ENCODE measurements at places on chromosomes 2 and 18.

DNA sequence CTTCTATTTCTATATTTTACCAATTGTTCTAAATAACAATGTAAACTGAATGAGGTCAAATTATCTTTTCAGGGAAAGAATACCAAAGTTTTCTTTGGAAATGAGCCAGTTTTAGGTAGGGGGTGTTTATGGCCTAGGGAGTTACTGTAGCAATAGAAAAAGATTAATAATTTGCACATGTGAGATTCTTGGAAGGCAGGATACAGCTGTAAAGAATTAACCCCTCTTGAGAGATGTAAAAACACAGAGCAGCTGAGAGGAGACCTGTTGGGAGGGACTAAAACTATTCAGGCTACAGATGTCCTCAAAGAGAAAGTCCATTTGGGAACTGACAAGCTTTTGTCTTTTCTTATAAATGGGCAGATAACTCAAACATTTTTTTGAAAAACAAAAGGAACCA is 182.2 kb downstream of the FIGN start:
- no peak for DNase-seq

DNA sequence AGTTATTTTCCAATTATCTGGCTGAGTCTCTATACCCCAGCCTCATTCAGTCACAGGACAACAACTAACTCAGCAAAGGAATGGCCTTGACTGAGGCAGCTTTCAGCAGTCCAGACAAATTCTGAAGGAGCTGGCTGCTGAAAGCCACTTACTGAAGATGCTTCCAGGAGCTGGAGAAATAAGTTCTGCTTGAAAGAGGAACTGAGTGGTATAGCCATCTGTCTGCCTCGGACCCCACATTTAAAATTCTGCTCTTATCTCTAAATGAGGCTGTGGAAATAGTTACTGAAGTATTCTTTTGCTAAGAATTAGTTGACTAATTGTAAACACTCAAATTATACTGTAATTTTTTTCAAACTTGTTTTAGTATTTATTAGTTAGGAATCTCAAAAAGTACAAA is 9.1 kb upstream of the GPD2 start:
- no peak for DNase-seq

DNA sequence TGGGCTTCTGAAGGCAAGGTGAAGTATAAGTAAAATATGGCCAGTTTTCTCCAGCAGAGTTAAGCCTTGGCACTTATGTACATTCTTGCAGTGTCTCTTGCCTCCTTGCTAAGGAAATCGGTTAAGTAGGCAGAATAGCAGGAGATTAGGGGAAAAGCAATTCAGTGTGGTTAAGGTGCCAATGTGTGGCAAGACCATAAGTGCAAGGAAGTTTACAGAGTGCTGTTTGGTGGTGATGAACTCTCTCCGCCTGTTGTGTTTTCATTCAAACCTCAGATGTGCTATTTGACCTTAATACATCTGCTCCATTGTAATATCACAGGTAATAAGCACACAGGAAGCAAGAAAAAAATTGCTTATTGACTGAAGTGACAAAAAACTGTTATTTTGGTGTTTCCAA is 156.1 kb downstream of the MGAT5 start:
- no peak for DNase-seq

DNA sequence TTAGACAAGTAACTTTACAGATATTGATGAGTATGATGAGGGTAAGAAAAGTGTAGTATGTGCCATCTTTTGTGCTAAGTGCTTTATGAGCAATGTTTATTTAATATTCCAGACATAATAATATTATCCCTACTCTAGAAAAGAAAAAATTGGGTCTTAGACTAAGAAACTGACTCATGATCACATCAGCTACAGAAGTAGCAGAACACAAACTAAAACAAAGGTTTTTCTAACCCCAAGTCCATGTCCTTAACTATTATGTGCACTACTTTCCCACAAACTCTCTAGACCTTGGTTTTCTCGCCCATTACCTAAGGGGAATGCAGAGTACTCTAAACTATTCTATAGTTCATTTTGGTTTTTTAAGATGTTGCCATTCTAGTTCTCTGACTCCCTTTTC is 64.5 kb downstream of the BAZ2B start:
- no peak for DNase-seq

DNA sequence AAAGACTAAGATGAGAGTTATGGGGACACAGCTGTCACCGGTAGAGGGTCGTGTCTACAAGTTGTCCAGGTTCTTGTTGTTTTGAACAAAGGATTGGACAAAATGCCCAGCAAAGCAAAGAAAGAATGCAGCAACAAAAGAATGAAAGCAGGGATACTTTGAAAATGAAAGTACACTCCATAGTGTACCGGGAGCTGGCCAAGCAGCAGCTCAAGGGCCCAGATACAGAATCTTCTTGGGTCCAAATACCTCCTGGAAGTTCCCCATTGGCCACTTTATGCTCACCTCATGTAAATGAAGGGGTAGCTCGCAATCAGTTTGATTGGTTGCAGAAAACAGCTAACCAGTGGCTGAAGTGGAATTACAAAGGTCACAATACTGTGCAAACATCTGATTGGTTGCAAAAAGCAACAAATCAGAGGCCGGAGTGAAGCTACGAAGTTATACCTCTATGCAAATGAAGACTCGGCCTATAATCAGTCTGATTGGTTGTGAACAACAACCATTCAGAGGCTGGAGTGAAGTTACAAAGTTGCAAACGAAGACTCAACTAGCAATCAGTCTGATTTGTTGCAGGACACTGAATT is 474.9 kb upstream of the TMEFF2 start:
- DNase-seq = no peak

DNA sequence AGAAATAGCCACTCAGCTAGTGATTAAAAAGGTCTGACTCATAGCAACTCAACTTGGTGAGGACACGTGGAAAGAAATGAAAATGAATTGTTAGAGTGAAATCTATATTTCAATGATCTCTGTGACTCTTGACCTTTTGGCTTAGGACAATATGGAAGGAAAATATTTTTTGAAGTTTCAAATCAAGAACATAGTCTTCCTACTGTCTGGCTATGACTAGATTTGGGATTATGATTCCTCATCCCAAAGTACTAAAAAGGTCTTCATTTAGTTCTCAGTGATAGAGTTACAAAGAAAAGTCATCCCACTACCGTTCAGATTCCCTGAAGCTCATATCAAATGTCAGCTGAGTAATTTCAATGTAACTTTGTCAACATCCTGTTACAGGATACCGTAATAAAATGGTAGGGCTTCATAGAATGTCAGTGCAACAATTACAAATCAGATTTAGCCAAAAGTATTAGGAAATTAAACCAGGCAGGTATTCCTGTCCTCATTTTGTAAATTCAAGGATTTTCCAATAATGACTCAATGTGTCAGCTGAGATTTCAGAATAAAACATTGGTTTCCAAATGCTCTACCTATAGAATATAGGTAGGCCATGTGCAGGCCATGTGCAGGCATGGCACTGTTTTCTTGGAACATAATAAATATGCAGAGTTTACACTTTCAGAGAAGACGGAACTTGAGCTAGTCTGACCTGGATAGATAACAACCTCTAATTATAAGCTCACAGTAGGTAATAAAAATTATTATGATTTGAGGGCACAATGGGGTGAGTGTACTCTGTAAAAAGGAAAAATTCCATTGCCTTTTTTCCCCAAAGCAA is 36.0 kb downstream of the ANKRD29 start:
- DNase-seq = no peak

DNA sequence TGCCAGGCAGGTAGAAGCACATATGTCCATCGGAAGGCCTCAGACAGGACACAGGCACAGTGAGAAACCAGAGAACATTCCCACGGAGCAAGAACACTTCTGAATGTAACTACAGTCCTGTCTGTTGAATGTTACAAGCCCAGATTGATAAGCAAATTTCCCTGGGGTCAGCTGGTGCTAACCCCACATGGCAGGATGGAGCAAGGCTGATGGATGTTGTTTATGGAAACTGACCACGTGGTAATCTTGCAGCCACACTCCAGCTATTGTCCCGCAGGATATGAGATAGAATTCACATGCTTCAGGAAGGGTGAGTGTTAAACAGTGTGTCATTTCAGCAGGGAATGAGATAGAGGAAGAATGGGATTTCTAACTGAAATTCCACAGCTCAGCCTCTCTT is 138.8 kb upstream of the COPS8 start:
- DNase-seq = no peak

GRCh38 chr2:239337122-239337876 is 63.5 kb downstream of the HDAC4 start:
- no peak for DNase-seq

DNA sequence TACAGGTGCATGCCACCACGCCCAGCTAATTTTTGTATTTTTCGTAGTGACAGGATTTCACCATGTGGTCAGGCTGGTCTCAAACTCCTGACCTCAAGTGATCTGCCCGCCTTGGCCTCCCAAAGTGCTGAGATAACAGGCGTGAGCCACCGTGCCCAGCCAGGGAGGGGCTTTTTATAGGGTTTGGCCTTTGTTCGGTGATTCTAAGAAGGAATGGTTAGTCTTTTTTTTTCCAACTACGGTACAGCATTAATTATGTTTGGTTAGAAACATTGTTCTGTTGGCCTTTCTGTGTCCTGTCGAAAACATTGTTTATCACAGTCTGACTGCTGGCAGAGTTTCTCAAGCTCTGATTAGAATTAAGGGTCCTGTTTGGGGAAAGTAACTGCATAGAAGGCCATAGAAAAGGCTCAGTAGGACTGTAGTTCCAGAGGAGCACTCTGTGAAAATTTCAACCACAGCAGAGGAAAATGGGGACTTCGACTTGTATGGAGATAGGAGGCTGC is 19.3 kb upstream of the SMCHD1 start:
- DNase-seq = no peak

- peak; percentile 49 for DNase-seq
These were observed 3.4 kb downstream of the NAGK start for GRCh38 chr2:71071681-71072398.

DNA sequence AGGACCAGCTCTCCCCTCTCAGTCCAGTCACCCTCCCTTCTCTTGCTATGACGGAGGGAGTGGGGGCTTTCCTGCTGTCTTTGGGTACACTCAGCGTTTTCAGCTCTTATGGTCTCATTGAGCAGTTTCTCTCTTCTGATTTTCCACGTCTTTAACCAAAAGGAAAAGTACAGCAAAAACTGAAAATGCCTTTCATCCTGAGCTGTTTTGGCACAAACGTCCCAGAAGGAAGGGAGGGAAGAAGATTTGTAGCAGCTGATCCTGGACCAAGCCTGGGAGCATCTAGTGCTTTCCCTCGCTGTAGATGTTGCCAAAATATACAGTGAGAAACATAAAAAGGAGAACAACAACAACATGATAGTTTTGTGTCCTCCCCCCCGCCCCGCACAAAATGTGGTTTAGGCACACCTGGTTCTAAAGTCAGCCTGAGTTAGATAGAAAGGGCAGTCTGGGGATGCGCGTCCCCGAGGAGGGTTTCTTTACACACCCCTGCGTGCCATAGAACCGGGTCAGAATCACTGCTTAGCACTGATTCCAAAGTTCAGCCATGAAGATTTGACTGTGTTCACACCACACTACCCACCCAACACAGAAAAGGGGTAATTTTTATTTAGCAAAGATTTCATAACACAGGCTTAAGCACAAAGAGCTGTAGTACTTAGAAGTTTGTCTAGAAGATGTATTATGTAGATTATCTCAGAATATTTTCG is 53.4 kb downstream of the SLC40A1 start:
- no peak for DNase-seq

DNA sequence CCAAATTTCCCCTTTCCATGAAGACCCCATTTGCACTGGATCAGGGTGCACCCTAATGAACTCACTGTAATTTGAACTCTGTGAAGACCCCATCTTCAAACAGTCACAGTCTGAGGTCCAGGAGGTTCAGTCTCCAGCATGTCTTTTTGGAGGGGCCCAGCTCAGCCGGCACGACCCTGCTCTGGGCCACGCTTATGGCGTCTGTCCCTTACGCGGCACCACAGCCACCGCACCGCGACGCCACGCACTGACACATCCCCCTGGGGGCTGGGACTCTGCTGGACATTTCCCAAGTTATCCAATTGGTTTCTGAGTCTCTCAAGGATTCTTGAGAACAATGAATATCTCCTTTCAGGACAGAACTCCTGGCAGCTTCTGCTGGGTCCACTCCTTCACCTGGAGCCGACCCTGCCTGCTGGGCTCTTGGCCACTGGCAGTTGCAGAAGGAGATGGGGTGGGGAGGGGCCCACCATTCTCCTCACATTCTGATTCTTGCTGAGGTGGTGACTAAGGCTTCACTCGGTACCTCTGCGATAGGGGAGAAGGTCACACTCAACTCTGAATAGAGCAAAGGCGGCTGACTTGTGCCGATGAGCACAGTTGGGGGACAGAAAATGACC is 124.0 kb downstream of the RTP5 start:
- no peak for DNase-seq

GRCh38 chr18:56637176-56637575 is 1.2 kb downstream of the TXNL1 start:
- DNase-seq = no peak

- no peak for DNase-seq
These were observed 30.7 kb upstream of the MALL start for GRCh38 chr2:110146183-110146944.

- DNase-seq = no peak
These were observed 34.7 kb downstream of the LPIN2 start for GRCh38 chr18:2978208-2978607.

GRCh38 chr2:130827502-130828251 is 9.0 kb upstream of the ARHGEF4 start:
- no peak for DNase-seq

GRCh38 chr2:159775021-159775420 is 23.0 kb downstream of the CD302 start:
- DNase-seq = no peak

- no peak for DNase-seq
These were observed 22.3 kb downstream of the ZCCHC2 start for GRCh38 chr18:62545098-62545497.

DNA sequence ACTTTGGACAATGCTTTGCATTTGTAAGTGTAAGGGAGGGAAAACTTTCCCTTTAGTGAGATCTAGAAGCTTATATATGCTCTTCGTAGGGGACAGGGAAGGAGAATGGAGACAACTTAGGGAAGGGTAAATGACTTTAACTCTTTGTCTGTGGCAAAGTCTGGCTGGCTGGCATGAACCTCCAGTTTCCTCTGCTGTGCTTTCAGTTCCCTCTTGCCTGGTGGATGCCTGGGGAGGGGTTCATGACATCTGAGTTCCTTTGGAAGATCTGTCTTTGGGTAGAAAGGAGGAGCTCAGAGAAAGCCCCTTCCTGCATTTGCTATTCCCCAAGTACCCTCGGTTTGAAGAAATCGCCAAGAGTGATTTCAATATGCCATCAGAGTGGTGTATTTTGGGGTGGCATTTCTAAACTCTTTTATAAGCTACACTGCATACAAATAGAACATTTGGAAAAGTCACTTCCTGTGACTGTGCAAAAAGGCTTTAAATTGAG is 143.6 kb downstream of the VAPA start:
- no peak for DNase-seq

DNA sequence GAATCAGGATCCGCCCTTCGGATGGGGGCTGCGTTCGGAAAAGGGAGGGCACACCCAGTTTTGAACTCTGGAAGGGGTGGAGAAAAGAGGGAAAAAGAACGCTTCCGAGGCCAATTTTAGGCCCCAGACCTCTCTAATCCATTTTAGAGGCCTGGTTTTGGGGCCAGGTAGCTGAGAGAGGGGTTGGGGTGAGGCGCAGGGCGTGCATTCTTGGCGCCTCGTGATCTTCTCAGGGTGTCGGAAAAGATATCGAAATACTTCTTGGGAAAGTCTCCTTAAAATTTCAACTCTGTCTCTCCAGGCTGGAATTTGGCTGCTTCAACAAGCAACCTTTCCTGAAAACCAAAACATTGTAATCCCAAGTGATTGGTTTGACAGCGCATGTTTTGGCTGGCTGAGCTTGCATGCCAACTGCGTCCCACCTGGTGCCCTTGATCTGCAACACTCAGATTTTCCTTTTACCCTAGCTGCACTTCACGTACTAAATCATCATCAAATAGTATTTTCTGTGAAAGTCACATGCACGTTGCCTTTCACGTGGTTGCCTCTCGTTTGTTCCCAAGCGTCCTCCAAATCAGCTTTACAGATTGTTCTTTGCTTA is 864 bp upstream of the XPO1 start:
- peak; percentile 43 for DNase-seq

Measured in activated T-cell treated with anti-CD3 and anti-CD28 coated beads for 24 hours (primary cell).